ENCODE measurements at places on chromosomes 2 and 18.

DNA sequence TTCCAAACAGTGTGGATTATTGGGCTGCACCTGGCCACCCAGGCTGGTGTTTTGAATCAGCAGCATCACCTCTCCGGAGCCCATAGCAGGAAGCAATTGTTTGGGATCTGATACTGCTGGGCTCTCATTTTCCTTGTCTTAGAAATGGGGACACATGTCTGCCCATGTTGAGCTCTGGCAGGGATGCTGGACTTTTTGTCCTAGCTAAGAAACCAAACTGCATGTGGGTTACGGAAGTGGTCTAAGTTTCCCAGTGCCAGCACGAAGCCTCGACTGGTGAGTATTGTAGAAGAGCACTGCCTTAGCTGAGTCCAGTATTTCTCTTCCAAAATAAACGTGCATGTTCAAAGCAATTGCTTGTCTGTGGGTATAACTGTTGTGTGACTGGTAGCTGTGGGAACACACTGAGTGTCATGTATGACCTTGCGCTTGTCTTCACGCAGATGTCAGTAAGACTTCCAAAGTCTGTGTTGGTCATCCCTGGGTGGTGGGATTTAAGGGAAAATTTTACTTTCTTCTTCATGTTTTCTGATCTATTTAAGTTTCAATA, 43.6 kb downstream of the SH3RF3 start:
- DNase-seq, result no peak

GRCh38 chr2:164757934-164758695, 83.5 kb downstream of the COBLL1 start:
- DNase-seq, result no peak

DNA sequence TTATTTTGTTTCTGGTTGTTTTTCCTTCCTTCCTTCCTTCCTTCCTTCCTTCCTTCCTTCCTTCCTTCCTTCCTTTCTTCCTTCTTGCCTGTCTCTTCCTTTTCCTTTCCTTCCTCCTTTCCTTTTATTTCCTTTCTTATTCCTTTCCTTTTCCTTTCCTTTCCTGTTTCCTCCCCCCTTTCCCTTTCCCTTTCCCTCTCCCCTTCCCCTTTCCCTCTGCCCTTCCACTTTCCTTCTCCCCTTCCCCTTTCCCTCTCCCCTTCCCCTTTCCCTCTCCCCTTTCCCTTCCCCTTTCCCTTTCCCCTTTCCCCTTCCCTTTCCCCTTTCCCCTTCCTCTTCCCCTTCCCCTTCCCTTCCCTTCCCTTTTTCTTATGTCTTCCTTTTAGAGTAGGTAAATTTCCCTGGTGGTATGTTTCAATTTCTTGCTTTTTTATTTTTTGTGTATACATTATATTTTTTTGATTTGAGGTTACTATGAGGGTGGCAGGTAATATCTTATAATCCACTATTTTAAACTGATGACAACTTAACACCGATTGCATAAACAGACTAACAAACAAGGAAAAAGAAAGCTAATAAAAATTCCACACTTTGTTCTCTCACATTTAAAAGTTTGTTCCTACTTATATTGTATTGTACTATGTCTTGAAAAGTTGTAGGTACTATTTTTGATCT, 311.0 kb upstream of the FSHR start:
- no peak for DNase-seq

DNA sequence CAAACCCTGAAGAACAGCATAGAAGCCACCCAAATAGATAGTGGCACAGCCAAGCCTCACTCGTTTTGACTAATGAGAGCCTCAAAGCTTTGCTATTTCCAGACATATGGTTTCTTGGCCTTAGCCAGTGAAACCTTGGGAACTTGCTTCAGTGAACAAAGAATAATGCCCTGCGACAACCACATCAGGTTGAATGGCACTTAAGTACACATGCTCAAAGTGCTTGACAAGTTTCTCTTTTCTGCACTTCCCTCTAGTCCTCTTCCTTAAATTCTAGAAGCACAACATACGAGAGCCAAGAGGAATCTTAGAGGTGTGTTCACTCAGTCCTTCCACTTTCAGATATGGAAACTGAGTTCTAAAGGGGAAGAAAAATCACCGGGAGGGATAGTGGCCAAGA, 258.3 kb downstream of the HAUS1 start:
- no peak for DNase-seq

DNA sequence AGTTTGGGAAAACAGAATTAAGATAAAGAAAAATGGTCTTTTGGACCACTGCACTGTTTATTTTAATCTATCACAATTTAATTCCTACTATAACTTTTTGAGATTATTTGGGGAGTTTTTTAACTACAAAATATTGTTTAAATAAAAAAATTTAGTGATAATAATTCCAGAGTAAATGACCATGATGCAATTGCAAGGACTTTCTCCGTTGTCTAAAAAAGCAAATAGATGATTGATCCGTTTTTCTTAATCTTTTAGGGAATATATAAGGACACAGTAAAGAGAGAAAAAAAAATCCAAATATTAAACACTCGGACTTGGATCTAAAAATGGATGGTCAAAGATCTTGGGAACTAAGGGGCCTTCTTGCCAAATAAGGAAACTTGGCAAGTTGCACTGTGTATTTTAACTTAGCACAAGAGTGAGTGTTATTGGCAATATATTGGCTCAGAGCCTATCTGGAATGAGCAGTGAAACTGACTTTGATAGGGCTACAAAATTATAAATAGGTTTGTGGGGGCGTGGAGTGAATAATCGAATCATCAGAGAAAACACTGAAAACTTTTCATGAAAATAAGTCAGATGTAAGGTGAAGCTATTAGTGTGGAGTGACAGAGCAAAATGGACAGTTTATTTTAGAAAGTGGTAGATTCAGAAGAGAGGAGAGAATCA, 2.0 kb downstream of the MAP3K20 start:
- no peak for DNase-seq

GRCh38 chr2:6314218-6314960, 551.3 kb downstream of the CMPK2 start:
- DNase-seq, result no peak

DNA sequence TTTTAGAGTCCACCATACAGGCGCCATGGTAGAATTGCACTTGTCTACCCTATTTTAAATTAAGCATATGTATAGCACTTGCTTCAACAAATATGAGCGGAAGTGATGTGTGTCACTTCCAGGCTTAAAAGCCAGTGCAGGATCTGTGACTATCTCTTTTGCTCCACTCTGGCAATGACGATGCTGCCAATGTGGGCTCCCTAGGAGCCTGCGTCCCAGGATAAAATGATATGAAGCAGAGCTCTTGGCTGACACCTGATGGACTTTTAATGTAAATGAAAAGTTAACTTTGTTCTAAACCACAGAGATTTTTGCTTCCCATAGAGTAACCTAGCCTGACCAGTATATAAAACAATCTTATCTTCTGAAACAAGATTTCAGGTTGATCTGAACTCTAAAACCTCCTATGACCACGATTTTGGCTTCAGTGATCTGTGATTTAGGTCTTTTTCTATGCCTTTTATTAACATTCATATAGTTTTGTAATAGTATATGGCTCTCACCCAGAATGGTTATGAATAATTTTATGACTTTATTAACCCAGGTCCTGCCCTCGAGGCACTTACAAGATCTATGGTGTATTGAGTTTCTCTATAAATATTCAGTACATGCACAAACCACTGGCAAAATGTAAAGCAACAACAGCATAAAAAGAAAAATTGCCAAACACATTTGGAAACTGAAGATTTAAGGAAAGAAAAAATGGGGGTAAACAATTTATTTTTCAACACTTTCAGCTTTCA, 422.5 kb upstream of the PIK3C3 start:
- DNase-seq, result no peak

GRCh38 chr18:57744211-57744694, 58.9 kb downstream of the ATP8B1 start:
- no peak for DNase-seq

GRCh38 chr2:206415618-206416243, 27.6 kb upstream of the ADAM23 start:
- DNase-seq, result no peak

DNA sequence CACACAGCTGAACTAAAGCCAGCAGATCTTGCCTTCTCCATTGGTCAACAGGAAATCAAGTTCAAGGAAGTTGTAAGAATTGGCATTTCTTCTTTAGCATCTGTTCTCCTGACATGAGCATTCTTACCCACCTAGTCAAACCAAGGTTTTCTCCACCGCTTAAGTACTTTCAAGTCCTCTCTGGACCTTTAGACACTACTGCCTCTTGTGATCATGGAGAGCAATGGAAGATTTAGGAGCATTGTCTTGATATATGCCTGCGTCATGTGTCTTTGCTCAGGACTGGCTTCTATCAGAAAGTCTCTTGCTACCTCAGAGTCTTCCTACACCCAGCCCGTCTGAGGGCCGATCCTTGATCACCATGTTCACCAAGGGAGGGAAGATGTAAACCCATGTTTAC, 262.2 kb downstream of the PHLPP1 start:
- no peak for DNase-seq

GRCh38 chr2:224901121-224901676, 141.1 kb downstream of the DOCK10 start:
- DNase-seq, result no peak

DNA sequence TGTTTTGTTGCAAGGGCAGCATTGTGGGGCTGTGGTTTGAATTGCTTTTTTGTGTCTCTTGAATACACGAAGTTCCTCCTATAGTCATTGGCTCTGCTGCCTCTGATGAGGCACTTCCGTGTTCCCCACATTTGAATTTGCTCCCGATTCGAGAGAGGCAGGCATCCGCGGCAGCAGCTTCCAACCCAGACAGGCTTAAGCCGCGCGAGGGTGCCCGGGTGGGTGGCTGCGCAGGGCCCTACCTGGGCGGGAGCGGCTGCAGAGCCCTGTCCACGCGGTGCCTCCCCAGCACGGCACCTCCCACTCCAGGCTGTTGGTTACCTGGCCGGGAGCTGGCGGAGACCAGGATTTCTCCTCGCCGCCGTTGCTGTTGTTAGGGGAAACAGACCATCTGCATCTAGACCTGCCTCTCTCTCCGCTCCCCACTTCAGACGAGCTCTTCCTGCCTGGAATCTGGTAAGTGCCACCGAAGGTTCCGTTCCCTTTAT, 151.3 kb downstream of the NEDD4L start:
- DNase-seq, result no peak

DNA sequence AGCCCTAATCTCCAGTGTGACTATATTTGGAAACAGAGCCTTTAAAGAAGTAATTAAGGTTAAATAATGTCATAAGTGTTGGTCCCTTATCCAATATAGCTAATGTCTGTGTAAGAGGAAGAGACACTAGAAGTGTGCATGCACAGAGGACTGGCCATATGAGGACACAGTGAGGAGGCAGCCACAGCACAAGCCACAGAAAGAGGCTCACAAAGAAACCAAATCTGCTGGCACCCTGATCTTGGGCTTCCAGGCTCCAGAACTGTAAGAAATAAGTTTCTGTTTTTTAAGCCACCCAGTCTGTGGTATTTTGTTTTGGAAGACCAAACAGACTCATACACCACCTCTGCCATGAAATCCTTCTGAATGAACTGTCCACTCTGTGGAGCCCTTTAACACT, 186.4 kb upstream of the SLC39A10 start:
- DNase-seq, result no peak

GRCh38 chr2:18566145-18566769, 5.8 kb upstream of the RDH14 start:
- no peak for DNase-seq

GRCh38 chr2:101796825-101797600, 99.5 kb downstream of the MAP4K4 start:
- DNase-seq, result no peak

DNA sequence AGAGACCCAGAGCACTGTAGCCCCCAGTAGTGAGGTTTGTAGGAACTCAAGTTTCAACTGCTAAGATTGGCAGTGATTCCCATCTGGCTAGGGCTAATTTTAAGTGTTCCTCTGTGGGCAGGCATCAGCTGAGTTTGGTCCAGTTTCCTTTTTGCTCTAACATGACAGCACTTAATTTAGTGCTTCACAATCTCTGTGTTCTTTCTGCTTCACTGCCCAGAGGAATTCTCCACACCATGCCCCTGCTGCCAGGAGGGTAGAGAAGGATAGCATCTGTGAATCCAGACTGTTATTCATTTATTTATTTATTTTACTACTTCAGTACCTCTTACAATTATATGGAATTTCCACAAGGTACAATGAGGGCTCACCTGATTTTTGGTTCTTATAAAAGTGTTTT, 549.9 kb upstream of the FSIP2 start:
- no peak for DNase-seq

- DNase-seq, result no peak
These were observed 268.0 kb downstream of the MREG start for GRCh38 chr2:215745331-215745730.

GRCh38 chr2:101388232-101388631, 929 bp upstream of the CREG2 start:
- no peak for DNase-seq

DNA sequence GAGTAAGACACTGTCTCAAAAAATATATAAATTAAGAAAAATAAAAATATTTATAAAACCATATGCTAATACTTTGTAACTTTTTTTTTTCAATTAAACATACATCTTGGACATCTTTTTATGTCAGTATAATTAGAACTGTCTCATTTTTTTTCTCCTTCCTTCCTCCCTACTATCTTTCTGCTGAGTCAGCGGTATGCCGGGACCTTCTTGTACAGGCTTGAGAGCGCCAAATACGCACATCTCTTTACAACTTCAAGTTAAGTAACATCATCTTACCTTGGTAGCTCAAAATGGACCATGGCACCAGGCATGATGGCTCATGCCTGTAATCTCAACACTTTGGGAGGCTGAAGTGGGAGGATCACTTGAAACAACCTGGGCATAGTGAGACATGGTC, 153.4 kb downstream of the FAM161A start:
- DNase-seq, result no peak

- no peak for DNase-seq
These were observed 5.8 kb upstream of the LYG2 start for GRCh38 chr2:99261242-99261641.

GRCh38 chr2:29053670-29054400, 20.5 kb downstream of the PCARE start:
- no peak for DNase-seq

DNA sequence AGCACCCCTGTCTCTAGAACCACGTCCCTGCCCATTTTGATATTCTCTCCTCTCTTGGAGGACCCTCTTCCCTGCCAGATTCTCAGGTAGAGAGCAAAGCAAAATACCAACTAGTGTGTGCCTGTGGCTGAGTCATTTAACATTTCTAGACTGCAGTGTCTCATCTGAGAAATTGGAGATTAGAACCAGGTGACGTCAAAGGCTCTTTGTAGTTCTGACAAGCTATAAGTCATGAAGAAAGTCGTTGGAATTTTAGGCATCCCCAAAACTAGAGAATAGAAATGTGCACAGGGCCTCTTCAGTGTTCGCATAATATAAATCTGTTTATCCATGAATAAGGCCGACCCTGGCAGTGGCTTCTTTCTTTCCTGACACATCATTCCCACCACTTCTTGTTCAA, 74.4 kb upstream of the TANC1 start:
- no peak for DNase-seq

DNA sequence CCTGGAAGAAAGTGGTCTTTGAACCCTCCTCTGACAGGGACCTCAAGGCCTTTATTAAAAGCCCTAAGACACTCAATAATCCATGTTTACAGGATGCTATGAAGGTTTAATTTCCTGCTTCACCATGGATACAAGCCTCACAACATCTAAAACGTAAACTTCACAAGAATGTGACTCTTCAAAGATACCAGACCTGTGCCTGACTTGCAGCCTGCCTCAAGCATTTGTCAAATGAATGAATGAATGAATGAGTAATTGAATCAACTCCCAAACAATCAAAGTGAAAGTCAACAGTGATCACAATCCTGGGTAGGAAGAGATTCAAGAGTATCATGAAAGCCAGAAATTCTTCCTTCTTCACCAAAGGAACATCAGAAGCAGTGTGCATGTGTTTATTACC, 30.4 kb downstream of the KLF7 start:
- DNase-seq, result no peak
